ENCODE measurements at places on chromosomes 11 and 22.
A peak's percentile ranks its signal among the peaks of the same experiment; 100 is the strongest.

- no peak for DNase-seq
Observed at GRCh38 chr11:60477035-60477445, 15.5 kb upstream of the MS4A12 start.

DNA sequence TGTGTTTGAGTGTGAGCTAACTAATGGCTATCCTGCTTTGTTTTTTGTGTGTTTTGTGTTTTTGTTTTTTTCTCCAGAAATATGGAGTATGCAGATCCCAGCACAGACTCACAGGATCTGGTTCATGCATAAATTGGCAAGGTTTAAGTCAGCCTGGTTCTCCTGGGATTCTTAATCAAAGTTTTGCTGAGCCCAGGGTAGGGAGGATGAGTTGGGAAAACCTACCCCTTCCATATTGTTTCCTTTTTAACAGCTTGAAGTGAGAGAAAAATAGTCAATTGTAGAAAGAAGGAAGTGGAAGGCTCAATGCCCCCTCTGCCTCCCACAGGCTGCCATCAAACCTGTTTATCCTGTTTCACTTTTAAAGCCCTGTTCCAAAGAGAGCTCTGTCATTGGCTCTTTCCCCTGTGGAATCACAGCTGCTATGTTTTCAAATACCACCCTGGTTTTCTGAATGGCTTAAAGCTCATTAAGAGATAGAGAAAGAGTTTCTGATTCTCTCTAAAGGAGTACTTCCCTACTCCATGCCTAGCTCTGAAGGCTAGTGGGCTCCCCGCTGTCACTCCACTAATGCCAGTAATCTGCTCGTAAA is 23.4 kb upstream of the CADM1 start:
- DNase-seq = no peak

DNA sequence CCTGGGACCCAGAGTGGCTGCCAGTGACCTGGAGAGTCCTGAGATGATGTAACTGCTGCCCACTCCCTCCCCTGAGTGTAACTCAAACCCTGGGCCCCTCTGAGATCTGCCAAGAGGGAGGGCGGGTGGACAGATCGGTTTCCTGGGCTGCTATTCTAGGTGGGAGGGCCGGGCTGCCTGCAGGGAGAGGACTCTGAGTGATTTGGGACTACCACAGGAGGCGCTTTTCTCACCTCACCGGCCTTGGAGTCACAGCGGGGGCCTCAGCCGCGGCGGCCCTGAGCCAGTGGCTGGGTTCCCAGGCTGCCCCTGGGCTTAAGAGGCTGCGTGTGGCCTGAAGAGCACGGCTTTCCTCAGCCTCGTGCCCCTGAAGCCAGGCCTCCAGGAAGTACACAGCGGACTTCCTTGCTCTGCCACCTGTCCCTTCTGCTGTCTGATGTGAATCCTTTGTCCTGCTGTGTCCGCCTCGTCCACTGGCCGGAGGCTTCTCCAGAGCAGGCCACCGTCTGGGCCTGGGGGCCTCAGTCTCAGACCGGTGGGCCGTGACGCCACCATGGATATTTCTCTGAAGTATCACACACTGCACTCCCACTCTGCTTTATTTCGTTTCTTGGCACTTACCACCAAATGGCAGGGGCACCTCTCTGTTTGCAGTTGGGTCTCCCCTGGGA is 11.5 kb downstream of the RELT start:
- no peak for DNase-seq

GRCh38 chr11:44112091-44112821 is 16.8 kb downstream of the EXT2 start:
- DNase-seq = peak; percentile 36

DNA sequence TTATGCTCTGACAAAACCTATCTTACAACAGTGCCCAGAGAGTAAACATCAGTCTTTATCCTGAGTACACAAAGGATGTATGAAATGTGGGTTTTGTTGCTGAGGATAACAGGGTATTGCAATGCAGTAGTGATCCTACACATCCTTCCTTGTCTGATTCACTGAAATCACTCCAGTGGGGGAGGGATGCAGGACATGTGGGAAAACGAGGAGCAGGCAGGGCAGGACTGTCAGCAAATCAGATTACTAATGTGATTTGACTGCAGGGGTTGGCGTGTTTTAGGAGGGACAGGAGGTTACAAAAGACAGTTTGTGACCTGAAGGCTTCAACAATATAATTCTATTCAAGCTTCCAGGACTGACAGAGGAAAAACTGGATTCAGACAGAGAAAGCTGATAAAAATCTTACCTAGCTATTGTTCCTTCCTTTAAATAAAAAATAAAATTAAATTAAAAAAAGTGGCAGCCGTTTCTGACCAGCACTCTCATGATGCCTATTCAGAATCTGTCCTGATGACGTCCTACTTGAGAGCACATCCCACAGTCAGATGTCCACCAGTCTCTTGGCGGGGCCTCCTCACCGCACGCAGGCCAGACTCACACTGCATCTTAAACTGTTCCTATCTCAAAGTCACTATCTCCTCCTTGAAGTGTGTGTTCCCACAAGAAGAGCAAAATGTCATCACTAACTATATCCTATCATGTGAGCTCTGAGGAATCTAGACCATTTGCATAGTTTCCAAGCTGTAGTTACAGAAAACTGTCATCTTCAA is 50.6 kb upstream of the MN1 start:
- DNase-seq = no peak

DNA sequence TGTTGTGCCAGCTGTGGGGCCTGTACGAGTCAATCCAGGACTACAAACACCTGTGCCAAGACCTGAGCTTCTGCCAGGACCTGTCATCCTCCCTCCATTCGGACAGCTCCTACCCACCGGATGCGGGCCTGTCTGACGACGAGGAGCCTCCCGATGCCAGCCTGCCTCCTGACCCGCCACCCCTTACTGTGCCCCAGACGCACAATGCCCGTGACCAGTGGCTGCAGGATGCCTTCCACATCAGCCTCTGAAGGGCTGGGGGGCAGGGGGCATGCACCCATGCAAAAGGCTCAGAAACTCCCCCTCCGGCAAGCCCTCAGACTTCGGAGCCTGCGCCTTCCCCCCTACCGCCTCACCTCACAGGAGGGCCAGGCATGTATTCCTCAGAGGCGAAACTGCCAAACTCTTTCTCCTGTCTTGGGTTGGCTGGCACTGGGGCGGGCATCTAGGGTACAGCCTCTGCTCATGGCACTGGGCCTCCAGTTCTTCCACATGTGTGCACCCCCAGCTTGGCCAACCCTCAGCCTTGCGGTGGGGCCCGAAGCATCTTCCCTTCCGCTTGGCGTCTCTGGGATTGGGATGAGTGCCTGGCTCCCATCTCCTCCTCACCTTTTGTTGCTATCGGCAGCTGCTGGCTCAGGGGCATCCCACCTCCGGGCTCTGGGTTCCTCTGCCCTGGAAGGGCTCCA is 1.2 kb downstream of the FAM89B start:
- no peak for DNase-seq

DNA sequence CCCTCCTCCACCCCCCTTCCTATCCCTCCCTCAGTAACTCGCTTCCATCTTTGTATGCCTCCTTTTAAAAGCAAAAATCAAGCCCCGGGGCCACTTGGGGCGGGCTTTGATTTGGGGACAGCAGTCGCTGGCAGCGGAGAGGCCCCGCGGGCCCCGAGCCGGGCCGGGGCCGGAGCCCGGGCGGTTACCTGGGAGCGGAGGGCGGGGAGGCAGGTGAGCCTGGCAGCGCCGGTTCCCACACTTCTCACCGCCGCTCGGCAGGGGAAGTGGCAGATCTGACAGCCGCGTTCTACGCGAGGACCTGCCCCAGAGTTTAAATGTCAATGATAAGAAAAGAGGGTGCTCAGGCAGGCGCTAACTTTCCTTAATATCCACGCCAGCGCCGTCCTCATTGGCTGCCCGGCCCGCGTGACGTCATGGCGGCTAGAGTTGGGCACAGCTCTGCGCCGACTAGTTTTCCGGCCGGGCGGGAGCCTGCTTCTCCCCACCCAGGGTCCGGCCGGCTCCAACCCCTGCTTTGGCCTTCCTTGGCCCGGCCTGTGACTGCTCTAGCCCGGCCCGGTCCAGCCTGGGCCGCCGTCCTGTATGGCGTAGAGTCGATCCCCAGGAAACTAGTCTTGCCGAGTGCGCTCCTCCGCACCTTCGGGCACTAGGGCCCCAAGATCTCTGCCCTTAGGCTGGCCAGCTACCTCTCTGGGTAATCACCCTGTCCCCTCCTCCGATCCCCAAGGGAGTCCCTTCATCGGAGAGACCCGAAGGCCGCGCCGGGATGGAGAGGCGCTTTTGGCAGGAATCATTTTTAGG is 6.7 kb upstream of the PAX6 start:
- DNase-seq = no peak

DNA sequence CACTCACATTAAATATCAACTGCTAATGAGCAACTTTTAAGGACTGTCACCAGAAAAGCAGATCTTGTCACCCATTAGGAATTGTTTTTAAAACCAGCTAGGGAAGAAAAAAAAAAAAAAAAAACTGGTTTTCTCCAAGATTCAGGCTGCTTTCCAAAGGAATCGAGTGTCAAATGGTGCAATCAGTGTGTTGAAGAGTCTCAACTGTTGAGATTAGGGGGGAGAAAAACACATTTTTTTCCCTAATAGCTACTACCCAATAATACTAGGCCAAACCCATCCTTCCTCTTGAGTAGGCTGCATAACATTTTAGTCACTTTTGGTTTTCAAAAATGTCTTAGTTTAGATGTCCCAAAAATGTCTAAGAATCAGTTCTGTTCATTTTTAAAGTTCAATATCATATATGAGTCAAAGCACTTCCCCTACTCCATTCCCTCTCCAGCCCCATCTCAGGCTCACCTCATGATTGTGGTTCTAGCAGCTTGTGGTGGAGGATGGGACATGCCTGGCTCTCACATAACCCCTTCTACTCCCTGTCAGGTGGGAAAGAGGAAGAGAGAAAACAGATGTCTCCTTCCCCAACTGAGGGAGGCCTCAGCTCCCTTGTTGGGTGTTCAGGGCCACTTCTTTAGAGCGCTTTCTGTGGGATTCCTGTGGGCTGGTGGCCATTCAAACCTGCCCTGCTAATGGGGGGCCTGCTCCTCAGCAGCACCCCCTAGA is 193.6 kb downstream of the CWF19L2 start:
- no peak for DNase-seq

DNA sequence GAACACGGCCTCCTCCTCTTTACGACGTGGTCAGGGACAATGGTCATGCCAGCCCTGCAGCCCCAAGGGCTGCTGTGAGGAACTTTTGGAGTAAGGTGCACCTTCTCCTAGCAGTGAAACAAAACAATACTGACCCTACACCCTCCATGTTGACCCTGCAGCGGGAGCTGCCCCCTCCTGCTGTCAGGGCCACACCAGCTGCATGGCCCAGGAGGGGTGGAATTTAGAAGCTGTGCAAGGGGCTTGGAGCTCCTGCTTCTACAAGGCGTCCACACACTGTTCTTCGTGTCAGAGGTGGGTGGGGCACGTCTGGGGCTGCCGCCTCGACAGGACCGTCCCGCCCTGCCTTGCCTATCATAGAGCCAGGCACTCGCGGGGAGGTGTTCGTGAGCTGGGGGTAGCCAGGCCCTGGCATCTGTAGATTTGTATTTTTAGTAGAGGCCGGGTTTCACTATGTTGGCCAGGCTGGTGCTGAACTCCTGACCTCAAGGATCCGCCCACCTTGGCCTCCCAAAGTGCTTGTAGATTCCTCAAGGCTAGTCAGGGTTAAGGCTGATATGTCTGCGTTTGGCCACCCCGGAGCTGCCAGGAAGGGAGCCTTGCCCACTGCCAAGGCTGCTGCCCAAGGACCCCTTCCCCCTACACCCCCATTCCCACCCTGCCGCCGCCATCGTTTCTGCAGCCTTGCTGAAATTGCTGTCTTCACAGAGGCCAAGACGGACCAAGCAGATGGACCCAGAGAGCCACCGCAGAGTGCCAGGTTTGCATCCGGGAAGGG is 15.9 kb downstream of the INCENP start:
- DNase-seq = no peak

DNA sequence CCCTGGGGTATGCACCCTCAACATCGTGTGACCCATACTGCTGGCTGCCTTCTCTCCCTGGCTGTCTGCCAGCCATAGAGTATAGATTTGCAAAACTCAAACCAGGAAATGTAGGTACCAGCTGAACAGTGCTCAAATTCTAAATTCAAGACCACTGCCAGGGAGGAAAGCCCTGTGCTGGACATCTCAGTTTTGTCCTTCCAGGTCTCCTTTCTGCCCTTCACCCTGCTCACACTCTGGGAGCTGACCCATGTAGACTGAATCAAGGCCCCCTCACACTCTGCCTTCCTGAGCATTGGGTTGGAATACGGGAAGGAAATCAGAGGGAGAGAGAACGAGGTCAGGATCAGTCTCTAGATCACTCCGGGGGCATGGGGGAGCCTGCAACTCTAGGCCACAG is 12.4 kb upstream of the DRD2 start:
- no peak for DNase-seq

- no peak for DNase-seq
Observed at GRCh38 chr11:2728663-2729332, 29.0 kb upstream of the KCNQ1OT1 start.

DNA sequence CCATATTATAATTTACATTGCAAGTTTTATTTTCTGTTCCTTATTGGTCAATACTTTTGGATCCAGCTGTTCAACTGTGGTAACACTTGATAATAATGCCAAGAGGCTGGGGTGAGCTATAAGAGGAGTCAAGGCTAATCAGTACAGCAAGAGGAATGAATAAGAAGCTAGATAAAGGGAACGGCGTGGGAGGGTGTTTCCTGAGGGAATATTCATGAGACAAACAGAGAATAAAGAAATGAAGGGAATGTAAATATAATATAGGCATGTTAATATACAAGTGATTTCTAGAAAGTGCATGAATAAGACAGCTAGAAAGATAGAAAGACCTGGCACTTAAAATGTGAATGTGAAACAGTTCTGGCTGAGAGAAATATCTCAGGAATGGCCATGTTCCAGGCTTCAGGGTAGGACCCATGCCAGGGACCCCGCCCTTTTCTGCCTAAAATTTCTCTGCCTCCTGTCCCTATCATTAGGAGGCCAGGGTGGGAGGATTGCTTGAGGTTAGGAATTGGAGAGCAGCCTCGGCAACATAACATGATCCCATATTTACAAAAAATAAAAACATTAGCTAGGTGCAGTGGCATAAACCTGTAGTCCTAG is 3.9 kb downstream of the OR51B4 start:
- DNase-seq = no peak
